ENCODE measurements at places on chromosomes 16 and 17.

GRCh38 chr16:74052016-74052415, 244.6 kb upstream of the PSMD7 start:
- DNase-seq, result no peak

- DNase-seq, result no peak
Observed at GRCh38 chr17:46944931-46945330, 22.0 kb downstream of the GOSR2 start.

GRCh38 chr17:9850151-9850550, 24.4 kb downstream of the GLP2R start:
- no peak for DNase-seq

DNA sequence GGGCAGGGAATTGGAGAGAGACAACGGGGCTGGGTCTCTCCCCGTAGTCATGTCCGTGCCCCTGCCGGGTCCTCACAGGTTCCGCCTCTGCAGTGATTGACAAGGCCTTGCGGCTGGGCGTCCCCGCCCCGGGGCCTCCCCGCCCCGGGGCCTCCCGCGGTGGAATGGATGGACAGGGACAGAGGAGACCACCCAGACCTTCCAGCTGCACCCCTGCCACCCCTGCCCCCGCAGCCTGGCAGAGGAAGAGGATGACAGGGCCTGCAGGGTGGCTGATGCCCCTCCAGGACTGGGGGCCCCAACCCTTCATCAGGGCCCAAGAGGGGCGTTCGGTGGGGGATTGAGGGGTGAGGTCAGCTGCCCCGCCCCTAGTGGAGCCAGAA, 216.4 kb upstream of the CIBAR2 start:
- no peak for DNase-seq

DNA sequence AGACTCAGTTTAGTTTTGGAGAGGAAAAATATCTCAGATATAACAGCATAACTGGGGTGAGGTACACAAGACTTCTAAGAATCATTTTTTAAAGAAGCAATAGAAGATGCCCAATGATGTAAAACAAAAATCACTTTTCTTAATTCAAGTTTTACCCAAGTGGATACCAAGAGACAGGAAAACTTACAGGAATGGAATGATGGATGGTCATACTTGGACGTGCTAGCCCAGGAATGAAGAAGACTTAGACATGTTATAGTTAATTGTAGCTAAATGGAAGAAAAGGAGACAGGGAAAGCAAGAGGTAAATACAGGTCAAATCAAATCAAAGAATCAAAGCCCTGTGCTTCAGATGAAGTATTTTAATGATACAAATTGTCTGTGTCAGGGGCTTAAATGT, 312.7 kb upstream of the KCNJ16 start:
- DNase-seq, result no peak

GRCh38 chr16:12781777-12782176, 21.9 kb downstream of the CPPED1 start:
- DNase-seq, result no peak

- no peak for DNase-seq
Observed at GRCh38 chr17:307295-307691, 45.3 kb downstream of the RPH3AL start.

- DNase-seq, result no peak
Observed at GRCh38 chr17:81601525-81602120, 35.3 kb downstream of the NPLOC4 start.

GRCh38 chr16:24538756-24539294, 541 bp upstream of the RBBP6 start:
- DNase-seq, result no peak

GRCh38 chr16:66274335-66275110, 92.0 kb upstream of the CDH5 start:
- peak; percentile 65 for DNase-seq

DNA sequence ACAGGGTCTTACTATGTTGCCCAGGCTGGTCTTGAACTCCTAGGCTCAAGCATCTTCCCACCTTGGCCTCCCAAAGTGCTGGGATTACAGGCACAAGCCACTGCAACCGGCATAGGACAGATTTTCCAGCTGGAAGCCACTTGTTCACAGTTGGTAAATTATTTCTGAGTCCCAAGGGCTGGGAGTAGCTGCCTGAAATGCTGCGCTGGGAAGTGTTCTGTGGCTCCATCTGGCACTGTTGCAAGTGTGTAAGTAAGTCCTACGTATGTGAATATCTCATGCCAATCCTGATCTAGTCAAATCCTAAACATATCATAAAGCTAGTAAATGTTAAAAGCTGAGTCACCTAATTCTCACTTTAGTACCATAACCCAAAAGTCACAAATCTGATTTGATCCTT, 48.1 kb downstream of the YWHAE start:
- peak; percentile 36 for DNase-seq

- no peak for DNase-seq
Observed at GRCh38 chr17:31068291-31068690, 26.5 kb upstream of the NF1 start.

DNA sequence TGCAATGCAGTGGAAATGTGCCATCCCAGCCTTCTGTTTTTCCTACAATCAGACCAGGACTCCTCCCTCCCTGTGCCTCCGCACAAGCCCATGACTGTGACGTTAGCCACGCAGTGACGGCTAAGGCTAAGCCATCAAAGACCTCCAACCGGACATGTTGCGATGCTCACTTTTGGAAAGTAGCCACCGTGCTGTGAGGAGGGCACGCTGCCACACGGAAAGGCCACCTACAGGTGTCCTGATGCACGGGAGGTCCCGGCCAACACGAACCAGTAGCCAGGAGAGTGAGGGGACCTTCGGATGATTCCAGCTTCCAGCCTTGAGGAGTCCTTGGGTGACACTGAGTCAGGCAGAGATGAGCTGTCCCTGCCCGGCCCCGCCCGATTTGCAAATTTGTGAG, 53.9 kb downstream of the FOXL1 start:
- no peak for DNase-seq

GRCh38 chr16:12010388-12011251, 34.1 kb downstream of the SNX29 start:
- no peak for DNase-seq

- DNase-seq, result peak; percentile 60
Observed at GRCh38 chr17:15910791-15911190, 34.1 kb upstream of the ADORA2B start.

DNA sequence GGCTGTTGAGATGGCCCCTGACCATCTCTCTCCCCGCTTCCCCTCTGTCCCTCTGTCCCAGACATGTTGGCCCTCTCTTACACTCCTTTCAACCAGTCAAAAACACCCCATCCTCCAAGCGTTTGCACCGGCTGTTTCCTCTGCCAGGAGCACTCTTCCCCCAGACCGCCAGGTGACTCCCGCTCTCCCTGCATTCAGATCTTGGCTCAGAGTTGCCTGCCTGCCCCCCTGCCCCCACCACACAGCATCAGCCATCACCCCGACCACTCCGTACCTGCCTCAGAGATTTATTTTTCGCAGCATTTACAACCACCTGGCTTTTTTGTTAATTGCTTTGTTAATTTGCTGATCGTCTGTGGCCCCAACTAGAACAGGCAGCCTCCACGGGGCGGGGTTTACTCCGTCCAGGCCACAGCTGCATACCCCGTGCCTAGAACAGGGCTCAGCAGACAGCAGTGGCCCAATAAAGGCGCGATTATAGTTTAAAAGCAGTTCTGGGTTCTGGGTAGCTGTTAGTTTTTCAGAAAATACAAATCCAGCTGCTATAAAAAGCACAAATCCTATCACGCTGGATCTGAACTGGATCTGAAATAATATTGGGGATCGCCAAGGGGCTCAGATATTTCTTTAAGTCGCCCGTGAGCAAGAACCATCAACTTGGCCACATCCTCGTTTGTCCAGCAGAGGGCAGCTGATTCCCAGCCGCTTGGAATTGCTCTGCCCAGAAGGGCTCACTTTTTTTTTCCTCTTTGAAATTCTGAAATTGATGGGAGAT, 173.6 kb downstream of the IRF8 start:
- no peak for DNase-seq

GRCh38 chr16:66036793-66037715, 329.4 kb upstream of the CDH5 start:
- DNase-seq, result no peak

- DNase-seq, result no peak
Observed at GRCh38 chr17:58059141-58059540, 24.1 kb upstream of the DYNLL2 start.

DNA sequence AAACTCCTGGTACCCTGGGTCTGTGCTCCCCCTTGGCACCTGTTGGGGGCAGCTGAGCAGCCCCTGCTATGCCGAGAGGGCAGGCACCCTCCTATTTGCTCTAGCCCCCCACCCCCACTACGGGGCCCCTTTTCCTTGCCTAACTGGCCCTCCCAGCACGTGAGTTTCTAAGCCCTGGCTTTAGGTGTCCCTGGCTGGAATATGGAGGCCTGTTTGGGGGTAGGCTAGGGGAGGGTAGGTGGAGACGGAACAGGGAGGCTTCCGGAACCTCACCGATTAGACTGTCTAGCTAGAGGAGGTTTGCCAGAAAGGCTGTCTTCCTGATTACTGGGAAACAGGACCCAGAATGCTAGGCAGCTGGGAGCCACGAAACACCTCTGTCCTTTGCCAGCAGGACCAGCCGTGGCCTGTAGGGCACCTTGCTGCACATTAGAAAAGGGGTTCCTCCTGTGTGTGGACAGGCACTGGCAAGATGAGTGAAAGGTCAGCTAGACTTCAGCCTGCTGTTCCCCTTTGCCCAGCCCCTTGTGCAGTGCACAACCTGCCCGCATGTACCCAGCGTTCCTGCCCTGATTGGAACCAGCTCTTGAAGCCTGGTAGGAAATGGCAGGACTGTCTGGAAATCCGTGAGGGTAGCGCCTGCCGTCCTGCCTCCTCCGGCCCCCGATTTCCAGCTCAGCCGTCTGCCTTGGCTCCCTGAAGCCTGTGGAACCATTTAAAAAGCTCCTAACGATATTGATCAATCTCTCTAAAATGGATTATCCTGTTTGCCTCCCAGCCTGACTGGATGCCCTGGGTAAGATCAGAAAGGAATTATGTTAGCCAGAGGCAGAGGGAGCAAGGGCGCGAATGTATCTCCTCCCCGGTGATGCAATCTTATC, 83.4 kb upstream of the GSE1 start:
- DNase-seq, result no peak

DNA sequence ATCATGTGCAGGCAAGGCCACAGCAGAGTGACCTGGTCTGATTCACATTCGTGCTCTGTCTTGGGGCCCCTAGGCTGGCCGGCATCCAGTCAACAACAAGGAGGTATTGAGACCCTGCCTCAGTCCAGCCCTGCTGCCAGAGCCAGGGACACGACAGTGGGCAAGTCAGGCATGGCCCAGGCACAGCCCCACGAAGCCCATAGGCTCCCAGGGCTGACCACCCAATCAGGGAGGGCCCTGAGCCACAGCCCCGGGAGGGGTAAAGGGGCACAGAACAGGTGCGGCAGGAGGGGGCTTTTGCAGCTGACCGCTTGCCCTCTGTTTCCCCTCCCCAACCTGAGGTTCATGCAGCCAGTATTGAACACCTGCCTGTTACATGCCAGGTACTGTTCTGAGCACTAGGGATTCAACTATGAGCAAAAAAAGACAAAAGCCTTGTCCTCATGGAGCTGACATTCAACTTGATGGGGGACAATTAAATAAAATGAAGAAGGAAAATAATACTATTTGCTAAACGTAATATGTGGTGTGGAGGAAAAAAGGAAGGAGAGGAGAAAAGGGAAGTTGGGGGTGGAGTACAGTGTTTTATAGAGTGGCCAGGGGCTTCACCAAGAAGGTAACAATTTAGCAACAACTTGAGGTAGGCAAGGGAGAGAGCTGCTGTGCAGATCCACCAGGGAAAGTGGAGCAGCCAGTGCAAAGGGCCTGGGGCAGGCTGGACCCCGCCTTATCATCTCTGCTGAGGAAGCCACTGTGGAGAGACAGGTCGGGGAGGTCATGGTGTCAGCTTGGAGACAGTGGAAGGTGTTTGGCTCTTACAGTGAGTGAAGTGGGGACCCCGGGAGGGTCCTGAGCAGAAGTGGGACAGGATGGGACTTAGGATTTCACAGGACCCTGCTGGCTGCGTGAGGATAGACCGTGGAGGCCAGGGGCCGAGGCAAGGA, 6.1 kb downstream of the DRC3 start:
- no peak for DNase-seq

- no peak for DNase-seq
Observed at GRCh38 chr16:57091200-57091974, 996 bp upstream of the CPNE2 start.
